Panc1 (cell line): ENCODE measurements at places on chromosomes 4 and X. TPM values are rescaled to one million over a fixed set of nuclear protein-coding genes. Genes with fewer than 3 reads are reported as not detected.
A peak's percentile ranks its signal among the peaks of the same experiment; 100 is the strongest.

GRCh38 chr4:92629302-92629701 lies 325.5 kb downstream of the GRID2 start:
- DNase-seq, result no peak

DNA sequence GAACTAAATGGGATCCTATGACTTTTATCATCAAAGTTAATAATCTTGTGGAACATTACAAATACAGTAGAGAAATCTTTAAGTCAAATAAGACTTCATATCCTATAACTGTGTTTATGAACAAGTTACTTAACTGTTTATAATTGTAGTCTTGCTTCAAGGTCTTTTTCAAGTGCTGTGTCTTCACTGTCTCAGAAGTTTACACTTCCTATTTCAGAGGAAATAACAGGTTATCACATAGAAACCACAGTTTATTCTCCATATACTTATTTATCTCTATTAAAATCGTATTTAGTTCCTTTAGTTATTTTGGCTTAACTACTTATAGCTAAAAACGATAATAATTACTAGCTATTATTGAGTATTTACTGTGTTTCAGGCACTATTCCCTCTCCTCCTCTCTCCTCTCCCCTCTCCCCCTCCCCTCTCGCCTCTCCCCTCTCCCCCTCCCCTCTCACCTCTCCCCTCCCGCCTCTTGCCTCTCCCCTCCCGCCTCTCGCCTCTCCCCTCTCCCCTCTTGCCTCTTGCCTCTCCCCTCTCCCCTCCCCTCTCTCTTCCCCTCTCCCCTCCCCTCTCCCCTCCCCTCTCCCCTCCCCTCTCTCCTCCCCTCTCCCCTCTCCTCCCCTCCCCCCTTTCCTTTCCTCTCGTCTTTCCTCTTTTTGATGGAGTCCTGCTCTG lies 63.7 kb downstream of the RBPJ start:
- DNase-seq, result no peak

GRCh38 chr4:74539044-74539790 lies 94.3 kb downstream of the AREG start:
- no peak for DNase-seq

GRCh38 chr4:94349193-94349592 lies 6.6 kb upstream of the HPGDS start:
- no peak for DNase-seq

DNA sequence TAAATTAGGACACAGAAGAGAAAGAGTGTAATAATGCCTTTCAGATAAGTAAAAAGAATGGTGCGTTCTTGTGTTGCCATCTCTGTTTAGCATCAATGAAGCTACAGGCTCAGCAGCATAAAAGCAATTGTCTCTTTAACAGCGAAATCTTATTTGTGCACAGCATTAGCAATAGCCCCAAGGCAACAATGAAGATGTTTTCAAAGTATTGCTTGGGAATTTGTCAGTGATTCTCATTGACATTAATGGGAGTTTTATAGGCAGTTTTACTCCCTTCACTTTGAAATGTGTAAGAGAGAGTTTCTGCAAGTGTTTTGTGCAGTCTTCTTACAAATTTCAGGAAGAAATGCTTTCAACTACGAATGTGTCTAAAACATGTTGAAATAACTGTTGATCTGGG lies 633.0 kb downstream of the TLL1 start:
- DNase-seq, result no peak

DNA sequence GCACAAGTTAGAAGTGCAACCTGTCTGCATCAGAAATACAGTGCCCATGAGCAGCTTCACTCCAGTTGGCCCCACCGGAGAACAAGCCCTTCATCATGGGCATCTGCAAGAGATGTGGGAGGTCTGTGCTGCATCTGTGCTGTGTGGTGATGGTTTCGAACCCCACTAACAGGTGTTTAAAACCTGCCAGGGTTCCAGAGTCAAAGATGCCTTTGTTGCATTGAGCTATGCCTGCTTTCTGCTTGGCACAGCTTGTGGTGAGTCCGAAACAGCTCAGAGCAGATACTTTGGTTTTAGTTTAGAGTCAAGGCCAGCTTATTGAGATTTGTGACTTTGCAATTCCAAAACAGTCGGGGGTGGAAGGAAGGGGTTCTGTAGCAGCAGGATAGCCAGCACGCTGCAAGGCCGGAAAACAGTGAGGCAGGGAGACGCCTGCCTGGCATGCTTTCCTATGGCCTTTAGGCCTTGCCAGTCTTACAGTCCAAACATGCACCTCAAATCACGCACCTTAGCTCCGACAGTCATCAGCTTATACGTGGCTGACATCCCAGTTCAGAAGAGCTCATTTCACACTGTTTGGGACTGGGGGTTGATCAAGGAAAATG lies 21.8 kb downstream of the MAGEA9 start:
- no peak for DNase-seq

GRCh38 chrX:15143825-15144121 lies 126.1 kb downstream of the ASB9 start:
- DNase-seq, result no peak

DNA sequence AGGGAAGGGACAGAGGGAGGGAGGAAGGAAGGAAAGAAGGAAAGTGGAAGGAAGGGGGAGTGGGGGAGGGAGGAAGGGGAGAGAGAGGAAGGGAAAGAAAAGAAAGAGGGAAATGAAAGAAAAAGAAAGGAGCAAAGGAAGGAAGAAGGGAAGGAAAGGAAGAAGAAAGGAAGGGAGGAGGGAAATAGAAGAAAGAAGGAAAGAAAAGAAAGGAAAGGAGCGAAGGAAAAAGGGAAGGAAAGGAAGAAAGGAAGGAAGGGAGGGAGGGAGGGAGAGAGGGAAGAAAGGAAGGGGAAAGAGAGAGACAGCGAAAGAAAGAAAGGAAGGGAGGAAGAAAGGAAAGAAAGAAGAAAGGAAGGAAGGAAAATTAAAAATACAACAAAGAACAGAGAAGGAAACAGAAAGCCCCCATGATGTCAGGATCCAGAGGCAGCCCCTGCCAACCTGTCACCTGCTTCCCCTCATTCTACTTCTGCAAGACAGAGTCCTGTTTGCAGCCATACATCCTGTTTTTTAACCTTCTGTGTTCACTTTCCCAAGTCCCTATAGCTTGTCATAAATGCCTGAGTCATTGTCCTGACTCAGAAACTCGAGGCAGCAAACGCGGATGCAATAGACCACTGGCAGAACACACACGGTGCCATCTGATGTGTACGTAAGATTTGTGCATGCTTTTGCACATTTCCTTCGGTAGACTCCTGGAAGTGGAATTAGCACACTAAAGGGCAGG lies 77.0 kb upstream of the C4orf50 start:
- peak; percentile 59 for DNase-seq

DNA sequence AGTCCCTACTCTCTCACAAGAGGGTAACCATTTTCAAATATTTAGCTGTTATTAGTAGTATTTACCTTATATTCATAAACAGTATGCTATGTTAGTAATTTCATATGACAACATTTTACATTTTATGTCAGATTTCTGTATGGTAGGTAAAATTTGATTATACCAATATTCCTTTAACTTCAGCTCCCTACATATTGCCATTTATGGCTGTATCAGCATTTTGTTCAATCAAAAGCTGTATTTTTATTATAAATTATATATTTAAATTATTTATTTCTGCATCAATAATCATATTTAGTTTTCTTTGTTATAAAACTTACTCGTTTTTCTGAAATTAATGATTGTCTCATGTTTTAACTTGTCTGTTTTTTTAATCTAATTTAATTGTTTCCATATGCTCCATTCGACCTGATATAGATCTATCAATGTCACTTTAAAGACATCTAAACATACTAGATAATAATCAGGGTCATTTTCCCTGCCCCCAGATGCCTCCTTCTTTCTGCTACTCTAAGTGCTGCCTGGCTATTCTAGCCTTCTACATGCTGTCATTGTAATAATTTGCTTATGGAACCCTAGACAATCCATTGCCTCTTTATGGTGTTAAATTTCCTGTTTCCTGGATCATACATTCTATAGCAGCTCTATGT lies 1976.7 kb upstream of the ADGRL3 start:
- no peak for DNase-seq

- DNase-seq, result no peak
Observed at GRCh38 chrX:29858714-29859113, 356.6 kb upstream of the MAGEB2 start.

DNA sequence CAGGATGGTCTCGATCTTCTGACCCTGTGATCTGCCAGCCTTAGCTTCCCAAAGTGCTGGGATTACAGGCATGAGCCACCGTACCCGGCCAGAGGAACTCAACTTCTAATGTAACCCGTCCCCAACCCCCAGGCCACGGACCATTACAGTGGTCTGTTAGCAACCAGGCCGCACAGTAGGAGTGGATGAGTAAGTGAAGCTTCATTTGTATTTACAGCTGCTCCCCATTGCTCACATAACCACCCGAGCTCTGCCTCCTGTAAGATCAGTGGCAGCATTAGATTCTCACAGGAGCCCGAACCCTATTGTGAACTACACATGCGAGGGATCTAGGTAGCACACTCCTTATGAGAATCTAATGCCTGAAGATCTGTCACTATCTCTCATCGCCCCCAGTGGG lies 119.6 kb downstream of the SHROOM3 start:
- DNase-seq, result no peak

DNA sequence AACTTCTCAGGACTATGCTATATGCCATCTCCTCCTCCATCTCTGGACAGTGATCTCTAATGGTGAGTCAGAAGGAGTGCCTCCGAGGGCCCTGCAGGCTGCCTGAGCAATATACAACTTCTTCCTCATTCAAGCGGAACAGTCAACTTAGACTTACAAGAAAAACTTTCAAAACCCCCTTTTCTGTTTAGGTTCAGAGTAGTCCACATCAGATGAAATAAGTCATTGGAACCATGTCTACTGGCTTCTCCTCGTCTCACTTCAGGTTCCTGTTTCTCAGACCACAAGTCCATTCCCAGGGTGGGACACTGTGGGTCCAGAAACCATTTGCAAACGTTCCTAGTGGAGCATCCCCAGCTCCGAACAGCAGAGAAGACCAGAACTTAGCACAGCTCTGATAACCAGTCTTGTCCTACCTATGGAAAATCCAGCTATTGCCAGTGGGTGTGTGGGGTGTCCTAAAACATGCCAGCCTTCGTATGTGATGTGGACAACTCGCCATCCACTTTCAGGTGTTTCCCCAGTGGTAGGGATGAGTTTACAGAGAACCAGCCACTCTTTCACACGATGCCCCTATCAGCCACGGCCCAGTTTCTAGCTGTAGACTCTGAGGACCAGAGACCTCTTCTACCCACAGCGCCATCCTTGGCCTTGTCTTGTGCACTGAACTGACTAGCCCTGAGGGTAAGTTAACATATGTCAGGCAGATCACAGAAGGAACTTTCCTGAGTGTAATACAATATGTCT lies 32.7 kb upstream of the NKRF start:
- no peak for DNase-seq

GRCh38 chr4:77248805-77249204 lies 91.8 kb downstream of the CCNG2 start:
- no peak for DNase-seq

The YY2 gene
- total RNA-seq, result 2.0 TPM

The NHSL2 gene
- 0.36 TPM for total RNA-seq

The TMPRSS11D gene
- total RNA-seq, result not detected

The PFKFB1 gene
- total RNA-seq, result 0.36 TPM

The ARHGAP24 gene
- total RNA-seq, result 17.4 TPM

The PABPC5 gene
- total RNA-seq, result not detected

The DNAAF6 gene
- total RNA-seq, result not detected
